ENCODE measurements at places on chromosomes 1 and 21.

DNA sequence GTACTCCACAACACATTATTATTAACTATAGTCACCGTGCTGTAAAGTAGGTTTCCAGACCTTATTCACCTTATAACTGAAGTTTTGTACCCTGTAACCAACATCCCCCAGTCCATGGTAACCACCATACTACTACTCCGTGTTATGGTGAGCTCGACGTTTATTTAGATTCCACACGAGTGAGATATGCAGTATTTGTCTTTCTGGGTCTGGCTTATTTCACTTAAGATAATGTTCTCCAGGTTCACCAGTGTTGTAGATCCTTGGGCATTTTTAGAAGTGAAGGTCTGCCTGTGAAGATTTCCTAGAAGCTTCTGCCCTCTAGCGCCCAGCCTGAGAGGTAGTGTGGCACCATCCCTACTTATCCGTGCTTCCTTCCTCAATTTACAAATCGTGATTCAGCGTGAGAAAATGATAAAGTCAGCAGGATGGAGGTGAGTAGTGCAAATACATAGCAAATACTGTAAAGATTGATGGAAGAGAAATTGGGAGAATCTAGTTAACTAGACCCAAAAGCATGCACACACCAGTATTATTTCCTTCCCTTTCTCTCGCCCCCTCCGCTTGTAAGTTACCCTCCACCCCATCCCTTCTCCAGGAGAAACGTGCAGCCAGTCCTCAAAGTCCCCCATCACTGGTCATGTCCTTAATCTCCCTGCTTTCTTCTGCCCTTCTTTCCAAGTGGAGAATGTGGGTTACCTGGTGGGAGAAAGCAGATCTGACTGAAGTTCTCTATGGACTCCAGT, 36.0 kb upstream of the DISC1 start:
- DNase-seq = peak; percentile 41
- H3K4me3 ChIP-seq = no peak overlapping the region
- H3K4me1 ChIP-seq = peaks cover 16% of the 10 kb centered on the region
- H3K36me3 ChIP-seq = no peaks in the 10 kb centered on the region
- H3K27ac ChIP-seq = peak overlapping the region; percentile 31

DNA sequence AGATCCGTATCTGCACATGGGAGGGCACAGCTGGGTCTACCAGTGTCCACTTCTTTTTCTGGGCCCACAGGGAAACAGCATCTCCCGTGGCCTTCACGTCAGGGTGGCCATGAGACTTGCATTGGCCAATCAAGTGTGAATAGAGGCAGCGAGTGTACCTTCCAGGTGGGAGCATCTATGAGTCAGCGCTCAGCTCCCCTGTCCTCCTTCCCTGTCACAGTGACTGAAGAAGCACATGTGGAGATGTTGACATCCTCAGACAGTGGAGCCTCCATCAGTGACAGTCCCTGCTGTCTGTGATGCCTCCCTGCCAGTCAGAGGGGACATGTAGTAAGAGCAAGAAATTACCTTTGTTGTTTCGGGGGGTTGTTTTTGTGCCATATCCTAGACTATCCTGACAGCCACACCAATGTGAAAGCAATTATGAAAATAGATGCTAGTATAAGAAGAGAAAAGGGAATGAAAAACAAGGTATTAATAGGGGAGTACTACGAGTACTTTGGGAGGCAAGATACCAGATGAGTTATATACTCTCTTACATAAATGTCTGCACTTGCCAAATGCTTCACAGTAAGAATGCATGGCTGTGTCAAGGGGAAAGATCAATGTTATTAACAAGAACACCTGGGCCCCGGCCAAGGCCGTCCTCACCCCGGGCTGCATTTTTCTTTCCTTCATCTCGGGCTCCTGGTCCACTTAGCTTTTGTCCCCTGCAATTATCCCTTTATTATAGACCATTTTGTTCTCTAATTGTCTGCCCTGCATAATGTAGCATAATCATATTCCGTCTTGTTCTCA, 86.0 kb downstream of the MATN1 start:
- no peak overlapping the region for H3K27ac ChIP-seq
- no peak overlapping the region for H3K4me3 ChIP-seq
- no peak for DNase-seq
- no peaks in the 10 kb centered on the region for H3K36me3 ChIP-seq

DNA sequence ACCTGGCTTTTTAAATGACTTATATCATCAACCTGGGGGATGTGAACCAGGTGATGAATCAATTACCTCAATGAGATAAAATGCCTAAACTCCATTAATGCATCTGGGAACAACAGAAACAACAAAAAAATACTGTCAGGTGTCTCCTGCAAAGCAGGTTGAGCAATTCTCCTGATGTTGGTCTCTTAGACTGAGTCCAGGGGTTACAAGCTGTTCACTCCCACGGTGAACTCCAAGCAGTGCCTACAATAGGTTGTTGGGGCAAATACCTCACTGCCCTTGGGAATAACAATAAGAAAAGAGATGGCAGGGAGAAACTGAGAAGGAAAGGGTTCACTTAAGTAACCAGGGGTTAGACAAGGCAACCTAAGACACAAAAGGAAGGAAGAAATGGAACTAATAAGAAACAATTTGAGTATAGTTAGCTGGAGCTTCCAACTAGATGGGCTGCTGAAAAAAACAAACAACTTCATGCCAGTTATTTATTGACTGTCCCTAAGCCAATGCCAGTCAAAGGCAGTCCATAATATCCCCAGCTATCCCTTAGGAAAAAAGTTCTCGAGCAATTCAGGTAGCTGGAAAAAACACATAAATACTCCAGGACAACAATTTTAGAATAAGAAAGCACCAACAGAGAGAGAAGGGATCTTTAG, 97.6 kb upstream of the MAGI3 start:
- H3K4me3 ChIP-seq = no peak overlapping the region
- no peaks in the 10 kb centered on the region for H3K36me3 ChIP-seq
- H3K27ac ChIP-seq = no peak overlapping the region
- no peak for DNase-seq

GRCh38 chr1:51600965-51601364, 15.9 kb upstream of the OSBPL9 start:
- no peaks in the 10 kb centered on the region for H3K36me3 ChIP-seq
- H3K4me1 ChIP-seq = no peaks in the 10 kb centered on the region
- no peak overlapping the region for H3K4me3 ChIP-seq
- H3K27me3 ChIP-seq = no peaks in the 10 kb centered on the region
- DNase-seq = no peak

DNA sequence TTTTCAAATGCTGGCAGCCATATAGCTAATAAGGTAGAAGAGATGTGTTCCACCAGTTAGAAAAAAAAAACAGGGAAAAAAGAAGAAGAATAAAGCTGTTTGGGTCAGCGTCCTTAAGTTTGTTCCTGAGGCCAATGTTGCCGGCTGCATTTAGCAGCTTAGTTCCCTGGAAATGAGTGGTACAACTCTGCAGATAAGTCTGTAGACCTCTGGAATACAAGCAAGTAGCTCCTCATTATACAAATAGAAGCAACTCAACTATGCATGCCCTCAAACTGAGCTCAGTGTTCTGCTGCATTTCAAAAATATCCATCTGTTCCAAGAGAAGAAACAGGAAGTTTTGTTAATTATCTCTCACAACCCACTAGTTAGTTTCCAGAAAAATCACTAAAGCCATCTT, 181.2 kb upstream of the PKN2 start:
- H3K4me3 ChIP-seq = no peak overlapping the region
- no peaks in the 10 kb centered on the region for H3K4me1 ChIP-seq
- no peak overlapping the region for H3K27ac ChIP-seq
- DNase-seq = no peak
- H3K27me3 ChIP-seq = no peaks in the 10 kb centered on the region

DNA sequence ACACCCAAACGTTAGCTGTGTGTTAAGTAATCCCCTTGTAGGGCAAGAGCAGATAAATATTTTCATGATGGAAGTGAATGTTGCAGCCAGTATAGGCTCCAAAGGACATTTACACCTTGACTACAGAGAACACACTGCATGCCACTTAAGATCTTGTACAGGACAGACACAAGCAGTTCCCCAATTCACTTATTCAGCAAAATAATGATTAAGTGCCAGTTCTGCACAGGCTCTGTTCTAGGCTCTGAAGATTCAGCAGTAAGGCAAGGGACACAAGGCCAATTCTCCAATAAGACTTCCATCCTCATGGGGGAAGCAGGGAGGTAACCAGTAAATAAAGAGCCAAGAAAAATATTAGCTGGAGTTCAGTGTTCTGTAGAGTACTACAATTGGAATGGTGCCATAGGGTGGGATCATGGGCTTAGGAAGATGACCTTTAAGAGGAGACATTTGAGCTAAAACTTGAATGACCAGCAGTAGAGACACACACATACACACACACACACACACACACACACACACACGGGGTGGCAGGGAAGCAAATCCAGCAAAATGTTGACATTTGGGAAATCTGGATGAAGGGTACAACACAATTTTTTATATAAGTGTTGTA, 199.9 kb upstream of the JUN start:
- no peaks in the 10 kb centered on the region for H3K27me3 ChIP-seq
- H3K4me1 ChIP-seq = peaks cover 46% of the 10 kb centered on the region
- H3K27ac ChIP-seq = peak overlapping the region; percentile 72

- no peak overlapping the region for H3K27ac ChIP-seq
- no peak for DNase-seq
- no peaks in the 10 kb centered on the region for H3K27me3 ChIP-seq
- H3K4me1 ChIP-seq = peaks cover 63% of the 10 kb centered on the region
Measured at GRCh38 chr1:41895552-41895951, 23.2 kb downstream of the HIVEP3 start.

DNA sequence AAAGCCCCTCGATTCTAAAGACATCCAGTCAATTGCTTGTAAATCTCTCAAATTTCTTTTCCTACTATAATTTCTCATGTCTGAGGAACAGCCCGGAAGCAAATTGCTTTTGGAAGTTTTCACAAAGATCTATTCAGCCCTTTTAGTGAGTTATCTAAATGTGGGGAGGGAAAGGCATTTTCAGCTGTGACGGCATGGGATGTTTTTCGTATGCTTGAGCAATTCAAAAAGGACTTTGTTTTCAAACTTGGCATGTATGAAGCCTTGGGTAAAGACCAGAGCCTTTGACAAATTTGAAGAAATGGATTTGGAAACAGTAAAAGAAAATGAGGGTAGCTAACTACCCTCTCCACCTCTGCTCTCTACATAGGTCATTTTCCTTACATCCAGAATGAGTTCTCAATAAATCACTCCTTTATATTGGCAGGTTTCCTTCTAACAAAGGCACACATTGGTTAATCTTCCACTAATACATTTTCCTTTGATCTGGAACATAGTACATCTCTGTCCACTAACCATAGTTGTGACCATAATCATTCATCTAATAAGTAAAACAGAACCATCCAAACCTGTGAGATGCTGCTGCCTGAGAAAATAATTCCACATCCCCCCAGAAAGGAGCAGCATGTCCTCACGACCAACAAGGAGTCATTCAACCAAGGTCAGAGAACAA, 66.1 kb upstream of the ADAM30 start:
- peaks cover 53% of the 10 kb centered on the region for H3K4me1 ChIP-seq
- H3K4me3 ChIP-seq = no peak overlapping the region
- H3K36me3 ChIP-seq = peaks cover 15% of the 10 kb centered on the region
- no peaks in the 10 kb centered on the region for H3K27me3 ChIP-seq
- DNase-seq = no peak
- peak overlapping the region; percentile 69 for H3K27ac ChIP-seq

DNA sequence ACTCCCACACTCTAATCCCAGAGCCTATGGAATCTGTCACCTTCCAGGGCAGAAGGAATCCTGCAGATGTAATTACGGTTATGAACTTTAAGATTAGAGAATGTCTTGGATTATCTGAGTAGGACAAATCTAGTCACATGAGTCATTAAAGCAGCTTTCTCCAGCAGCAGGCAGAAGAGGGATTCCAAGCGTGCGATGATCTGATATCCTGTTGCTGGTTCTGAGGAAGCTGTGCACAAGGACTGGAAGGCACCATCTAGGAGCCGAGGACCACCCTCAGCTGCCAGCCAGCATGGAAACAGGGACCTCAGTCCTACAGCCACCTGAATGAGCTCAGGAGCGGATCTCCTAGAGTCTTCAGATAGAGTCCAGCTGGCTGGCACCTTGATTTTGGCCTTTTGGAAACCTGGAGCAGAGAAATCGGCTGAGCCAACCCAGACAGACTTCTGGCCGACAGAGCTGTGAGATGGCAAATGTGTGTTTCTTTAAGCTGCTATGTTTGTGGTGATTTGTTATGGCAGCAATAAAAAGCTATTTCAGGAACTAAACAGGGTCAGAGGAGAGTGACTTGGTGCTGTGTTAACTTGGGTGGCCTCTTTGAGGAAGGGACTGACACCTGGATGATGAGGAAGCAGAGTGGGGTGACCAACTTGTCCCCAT, 34.5 kb downstream of the LRRN2 start:
- H3K36me3 ChIP-seq = no peaks in the 10 kb centered on the region
- no peaks in the 10 kb centered on the region for H3K4me1 ChIP-seq
- peaks cover 64% of the 10 kb centered on the region for H3K27me3 ChIP-seq
- DNase-seq = no peak

DNA sequence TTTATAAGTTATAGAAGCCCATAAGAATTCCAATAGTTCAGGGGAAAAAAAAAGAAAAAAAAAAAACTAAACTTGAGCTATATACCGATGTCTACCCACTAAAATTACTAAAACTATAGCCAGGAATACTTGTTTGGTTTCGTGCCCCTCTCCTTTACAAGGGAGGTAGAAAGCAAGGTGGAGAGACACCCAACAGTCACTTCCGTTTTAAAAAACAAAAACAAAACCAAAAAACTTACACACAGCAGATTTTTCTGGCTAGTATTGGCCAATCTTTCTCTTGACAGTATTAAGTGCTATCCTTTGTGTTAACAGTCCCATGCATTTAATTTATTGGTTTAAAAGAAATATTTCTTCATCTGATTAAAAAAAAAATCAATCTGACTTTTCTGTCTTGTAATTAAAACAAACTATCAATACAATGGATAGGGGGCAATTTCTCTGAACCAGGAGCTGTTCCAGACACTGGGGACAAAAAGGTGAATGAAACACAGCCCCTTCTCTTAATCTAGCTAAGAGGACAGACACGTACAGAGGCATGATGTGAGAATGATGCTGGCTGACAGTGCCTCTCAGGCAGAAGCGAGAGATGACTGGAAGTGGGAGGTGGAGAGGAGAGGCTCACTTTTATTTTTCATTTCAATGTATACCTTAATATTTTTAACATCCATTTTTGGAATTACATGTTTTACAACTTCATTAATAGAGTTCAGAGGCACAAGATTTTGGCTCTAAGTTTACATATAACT, 214.8 kb downstream of the RERE start:
- no peak overlapping the region for H3K27ac ChIP-seq
- H3K36me3 ChIP-seq = no peaks in the 10 kb centered on the region
- H3K4me3 ChIP-seq = no peak overlapping the region

GRCh38 chr1:168135116-168135920, 1.4 kb downstream of the GPR161 start:
- peak overlapping the region; percentile 77 for H3K4me3 ChIP-seq
- H3K27me3 ChIP-seq = peaks cover 24% of the 10 kb centered on the region
- peak overlapping the region; percentile 87 for H3K27ac ChIP-seq
- DNase-seq = no peak
- H3K36me3 ChIP-seq = no peaks in the 10 kb centered on the region

Data from left ventricle myocardium inferior (tissue), 1 donor.